Thyroid gland (tissue), 4 donors: ENCODE measurements at places on chromosomes 5 and 9. TPM values are rescaled to one million over a fixed set of nuclear protein-coding genes. Genes with fewer than 3 reads are reported as not detected.

IRX4 gene
- total RNA-seq = not detected

SPINK13 gene
- total RNA-seq = not detected

OR2Y1 gene
- total RNA-seq = not detected

ELAVL2 gene
- 0.33 TPM for total RNA-seq

SHB gene
- 27.5 TPM for total RNA-seq

ENC1 gene
- total RNA-seq = 4.3 TPM

ARID3C gene
- total RNA-seq = not detected

FLT4 gene
- total RNA-seq = 90.9 TPM

ADGRV1 gene
- total RNA-seq = 134 TPM
